ENCODE measurements at places on chromosomes 12 and 14.
A peak's percentile ranks its signal among the peaks of the same experiment; 100 is the strongest.

GRCh38 chr12:62758216-62758615 lies 176.7 kb downstream of the PPM1H start:
- no peak for DNase-seq

- no peak for DNase-seq
These were observed 5.4 kb downstream of the GAPDH start for GRCh38 chr12:6539707-6540134.

DNA sequence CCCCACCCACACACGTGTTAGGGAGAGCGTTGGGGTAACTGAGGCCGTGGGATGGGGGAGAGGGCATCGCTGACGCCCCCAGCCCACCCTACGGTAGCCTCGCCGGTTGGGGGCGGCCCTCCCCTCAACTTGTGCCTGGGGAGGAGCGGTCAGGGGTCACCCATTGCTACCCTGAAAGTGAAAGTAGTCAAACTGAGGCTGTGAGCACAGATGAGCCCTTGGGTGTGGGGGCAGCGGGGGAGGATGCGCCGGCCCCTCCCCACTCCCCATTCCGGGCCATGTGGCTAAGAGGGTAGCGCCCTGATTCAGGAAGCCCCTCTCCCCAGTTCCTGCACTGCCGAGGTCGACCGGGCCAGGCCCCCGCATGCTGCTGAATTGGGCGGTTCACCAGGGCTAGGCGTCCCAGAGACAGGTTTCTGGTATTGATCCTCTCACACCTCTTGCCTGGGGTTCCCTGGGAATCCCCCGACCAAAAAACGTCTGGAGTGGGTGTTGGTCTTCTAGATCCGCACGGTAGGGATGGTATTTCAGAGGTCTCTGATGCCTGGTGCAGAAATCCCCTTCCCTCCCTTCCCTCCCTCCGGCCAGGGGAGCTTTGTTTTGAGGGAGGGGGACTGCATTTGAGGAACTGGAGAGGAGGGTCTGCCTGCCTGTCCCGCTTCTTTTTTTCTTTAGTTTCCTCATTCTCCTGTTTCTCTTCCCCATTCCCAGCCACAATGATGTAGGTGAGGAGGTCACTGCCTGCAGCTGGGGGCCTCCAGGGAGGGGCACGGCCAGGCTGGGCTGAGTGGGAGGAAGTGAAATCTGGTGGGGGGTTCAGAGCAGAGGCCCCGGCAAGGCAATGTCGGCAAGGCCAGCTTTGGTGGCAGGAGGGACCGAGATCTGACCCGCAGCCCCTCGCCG lies 1.0 kb downstream of the SH2B3 start:
- no peak for DNase-seq

DNA sequence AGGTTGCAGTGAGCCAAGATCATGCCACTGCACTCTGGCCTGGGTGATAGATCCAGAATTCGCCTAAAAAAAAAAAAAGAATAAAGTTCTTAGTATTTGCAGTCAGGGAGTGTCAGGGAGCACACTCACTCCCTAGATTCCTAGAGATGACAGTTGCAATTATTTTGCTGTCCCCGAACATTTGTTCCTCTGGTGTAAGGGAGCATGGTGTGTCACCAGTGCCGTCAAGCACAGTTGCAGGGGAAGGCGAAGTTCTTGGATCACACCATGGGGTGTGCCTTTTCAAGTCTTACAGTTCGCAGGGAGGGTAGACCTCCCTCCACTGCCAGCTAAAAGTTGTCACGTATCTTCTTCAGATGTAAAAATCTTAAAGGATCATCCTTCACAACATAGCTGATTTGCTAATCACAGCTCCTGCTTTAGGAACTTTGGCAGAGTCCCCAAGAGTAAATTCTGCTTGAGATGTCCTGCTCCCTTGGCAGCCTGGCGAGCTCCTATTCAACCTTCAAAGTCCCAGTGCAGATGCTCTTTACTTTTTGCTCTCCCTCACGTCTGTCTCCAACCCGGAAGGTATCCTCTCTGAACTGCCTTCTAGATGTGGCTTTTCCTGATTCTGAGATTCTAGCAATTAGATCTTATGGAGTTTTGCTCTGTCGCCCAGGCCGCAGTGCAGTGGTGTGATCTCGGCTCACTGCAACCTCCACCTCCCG lies 11.3 kb downstream of the ACACB start:
- peak; percentile 89 for DNase-seq

GRCh38 chr12:23564451-23565152 lies 384.9 kb downstream of the SOX5 start:
- no peak for DNase-seq

DNA sequence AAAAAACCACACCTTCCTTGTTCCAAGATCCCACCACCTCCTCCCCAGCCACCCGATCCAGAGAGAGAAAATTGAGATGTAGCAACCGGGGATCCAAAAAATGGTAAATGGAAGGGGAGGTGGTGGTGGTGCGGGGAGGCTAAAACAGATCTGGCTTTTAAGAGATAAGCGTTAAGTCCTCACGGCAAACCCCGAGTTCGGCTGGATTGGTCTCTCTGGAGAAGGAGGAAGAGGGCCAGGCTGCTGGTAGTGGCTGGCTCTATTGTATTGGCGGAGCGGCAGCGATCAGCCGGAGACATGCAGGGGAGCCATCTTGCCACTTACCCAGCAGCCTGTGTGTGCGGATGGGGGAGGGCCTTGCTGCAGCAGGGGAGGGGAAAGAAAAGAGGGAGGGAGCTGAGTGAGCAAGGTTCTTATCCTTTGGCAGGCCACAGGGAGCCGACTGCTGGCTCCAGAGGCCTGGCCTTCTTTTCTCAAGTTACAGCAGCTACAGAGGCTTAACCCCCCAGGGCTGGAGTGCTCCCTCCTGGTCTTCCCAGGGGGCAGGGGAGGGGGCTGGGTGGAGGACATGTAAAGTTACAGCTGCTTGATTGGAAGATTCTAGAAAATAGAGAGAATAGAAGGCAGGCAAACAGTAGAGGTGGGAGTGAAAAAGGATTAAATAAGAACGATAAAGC lies 14.1 kb upstream of the CDH24 start:
- peak; percentile 90 for DNase-seq

DNA sequence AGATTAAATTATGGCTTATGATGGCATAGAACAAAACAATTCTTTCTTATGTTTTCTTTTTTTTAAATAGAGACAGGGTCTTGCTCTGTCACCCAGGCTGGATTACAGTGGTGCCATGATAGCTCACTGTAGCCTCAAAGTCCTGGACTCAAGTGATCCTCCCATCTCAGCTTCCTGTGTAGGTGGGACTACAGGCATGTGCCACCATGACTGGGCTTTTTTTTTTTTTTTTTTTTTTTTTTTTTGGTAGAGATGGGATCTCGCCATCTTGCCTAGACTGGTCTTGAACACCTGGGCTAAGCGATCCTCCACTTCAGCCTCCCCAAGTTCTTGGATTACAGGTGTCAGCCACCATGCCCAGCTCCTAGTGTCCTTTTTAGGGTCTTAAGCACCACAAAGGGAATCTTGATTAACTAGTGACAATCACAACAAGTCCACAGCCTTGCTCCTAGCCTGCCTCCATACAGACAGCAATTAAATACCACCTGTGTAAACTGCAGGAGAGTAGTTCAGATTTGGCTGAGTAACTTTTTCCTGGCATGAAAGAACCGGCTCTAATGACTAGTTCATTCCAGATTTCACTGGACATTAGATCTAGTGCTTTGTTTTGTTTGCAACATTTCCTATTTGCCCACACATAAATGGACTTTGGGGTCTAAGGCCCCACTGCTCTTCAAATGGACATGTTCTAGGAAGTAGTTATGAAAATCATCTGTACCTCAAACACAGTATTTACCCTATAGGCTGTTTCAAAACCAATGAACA lies 61.6 kb downstream of the SH2B3 start:
- DNase-seq, result no peak

- DNase-seq, result no peak
These were observed 56.7 kb downstream of the FAM222A start for GRCh38 chr12:109770104-109770860.

GRCh38 chr14:76706811-76707210 lies 54.5 kb upstream of the VASH1 start:
- DNase-seq, result no peak

GRCh38 chr12:103924761-103925641 lies 5.2 kb upstream of the HSP90B1 start:
- DNase-seq, result peak; percentile 37

DNA sequence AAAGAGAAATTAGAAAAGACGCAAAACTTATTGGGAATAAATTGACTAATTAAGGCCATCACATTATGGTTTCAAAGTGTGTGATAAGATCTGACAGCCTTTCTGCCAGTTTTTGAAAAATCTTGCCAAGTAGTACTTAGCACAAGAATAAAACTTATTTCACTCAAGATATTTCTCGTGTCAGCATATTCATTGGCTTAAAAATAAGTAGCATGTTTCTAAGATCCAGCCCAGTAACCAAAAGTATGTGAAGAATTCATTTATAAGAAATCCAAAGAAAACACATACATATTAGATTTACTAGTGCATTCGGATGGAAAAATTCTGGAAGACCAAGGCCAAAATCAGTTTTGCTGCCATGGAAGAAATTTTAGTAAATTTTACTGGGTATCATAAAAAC lies 1135.0 kb downstream of the GALC start:
- no peak for DNase-seq

- no peak for DNase-seq
These were observed 15.1 kb upstream of the CISTR start for GRCh38 chr12:53766881-53767280.

- DNase-seq, result no peak
These were observed 48.1 kb downstream of the FBRSL1 start for GRCh38 chr12:132537836-132538662.

DNA sequence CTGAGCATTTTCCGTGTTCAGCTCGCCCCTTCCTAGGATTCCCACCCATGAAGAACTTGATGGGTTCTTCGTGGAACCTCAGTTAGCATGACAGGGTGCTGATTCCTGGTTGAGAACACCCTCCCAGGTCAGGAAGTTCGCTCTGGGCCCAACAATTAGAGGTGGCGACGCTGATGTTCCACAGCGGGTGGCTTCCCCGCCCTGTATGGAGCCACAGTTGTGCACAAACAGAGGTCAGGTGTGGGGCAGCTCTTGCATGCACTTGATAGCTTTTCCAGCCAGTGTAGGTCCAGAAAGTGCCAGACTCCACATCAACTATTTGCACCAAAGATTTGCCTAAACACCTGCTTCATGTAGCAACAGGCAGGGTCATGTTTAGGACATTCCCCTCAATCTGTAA lies 788.2 kb downstream of the MED13L start:
- DNase-seq, result no peak

GRCh38 chr12:96258104-96258961 lies 64.2 kb downstream of the ELK3 start:
- DNase-seq, result no peak

DNA sequence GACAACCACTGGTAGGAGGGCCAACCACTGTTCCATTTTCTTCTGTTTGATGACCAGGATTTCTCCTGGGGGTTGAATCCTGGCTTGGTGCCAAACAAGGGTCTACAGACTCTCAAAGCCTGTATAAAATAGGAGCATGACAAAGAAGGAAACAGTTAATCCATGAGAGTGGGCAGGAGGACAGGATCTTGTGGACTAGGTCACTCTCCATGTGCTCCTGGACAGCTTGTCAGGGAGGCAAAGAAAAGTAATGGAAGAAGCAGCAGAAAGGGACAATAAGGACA lies 243.7 kb downstream of the AKAP6 start:
- no peak for DNase-seq

GRCh38 chr14:23159532-23159931 lies 23.9 kb downstream of the SLC7A8 start:
- DNase-seq, result no peak

DNA sequence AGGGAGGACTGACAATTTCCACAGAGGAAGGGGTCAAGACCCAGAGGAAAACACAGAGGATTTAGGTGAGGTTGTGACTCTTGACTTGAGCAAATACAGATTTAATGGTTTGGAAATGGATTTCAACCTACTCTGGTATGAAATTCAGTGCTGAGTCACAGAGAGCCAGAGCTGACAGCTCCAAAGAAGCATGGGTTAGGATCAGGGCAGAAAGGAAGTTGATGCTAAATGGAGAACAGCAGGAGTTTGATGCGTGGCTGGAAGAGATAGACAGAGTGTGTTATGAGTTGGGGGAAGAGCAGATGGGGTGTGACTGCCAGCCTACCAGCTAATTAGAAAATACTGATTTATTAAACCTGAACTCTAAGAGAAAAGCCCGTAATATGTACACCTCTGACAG lies 272.6 kb downstream of the FOXG1 start:
- DNase-seq, result no peak

DNA sequence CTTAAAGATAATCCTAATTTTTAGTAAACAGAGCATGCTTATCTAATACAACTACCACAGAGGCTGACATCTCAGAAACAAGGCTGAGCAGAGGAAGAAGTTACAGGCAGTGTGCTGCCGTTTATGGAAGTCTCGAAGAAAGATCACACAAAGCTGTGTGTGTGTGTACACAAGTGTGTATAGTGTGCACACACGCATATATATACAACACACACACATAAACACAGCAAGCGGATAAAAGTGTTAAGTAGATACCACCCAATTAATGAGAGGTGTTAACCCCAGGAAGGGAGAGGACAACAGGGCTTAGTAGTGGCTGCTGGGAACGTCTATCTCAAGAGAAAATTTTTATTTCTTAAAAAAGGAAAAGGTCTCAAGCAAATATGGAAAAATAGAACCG lies 15.3 kb downstream of the CCDC88C start:
- DNase-seq, result no peak

DNA sequence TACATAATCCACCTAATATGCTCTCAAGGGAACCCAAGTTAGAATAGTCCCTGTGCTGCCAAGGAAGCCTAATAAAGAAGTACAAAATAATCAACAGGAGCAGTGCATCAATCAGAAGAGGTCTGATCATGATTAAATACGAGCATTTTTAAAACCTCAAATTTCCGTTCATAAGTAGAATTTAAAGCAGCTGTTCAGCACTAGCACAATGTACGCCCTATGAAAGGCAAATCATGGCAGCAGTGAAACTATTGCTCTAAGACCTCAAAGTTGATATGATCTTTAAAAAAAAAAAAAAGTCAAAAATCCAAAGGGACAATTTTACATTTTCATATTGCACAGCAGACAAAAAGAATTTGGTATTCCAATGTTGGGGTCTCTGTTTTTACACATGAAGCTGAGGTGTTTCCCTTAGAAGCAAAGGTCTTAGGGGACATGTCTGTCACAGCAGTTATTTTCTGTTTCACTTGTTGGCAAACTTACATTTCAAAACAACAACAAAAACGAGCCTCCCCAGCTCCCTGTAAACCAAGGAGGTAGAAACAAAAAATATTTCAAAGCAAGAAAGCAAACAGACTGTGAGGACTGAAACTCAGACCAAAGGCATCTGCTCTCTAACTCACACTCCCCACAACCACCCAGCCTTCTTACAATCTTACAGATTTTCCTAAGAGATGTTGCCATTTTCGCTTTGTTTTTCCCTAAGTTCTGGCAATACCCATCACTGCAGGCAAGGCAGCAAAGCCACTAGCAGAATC lies 28.2 kb downstream of the SOX5 start:
- DNase-seq, result no peak

- DNase-seq, result no peak
These were observed 108.2 kb downstream of the STXBP6 start for GRCh38 chr14:24941719-24942118.

- DNase-seq, result no peak
These were observed 2.9 kb downstream of the C1R start for GRCh38 chr12:7089196-7089871.

GRCh38 chr14:70982200-70982599 lies 74.9 kb downstream of the PCNX1 start:
- DNase-seq, result no peak

- DNase-seq, result no peak
These were observed 68.7 kb downstream of the NIN start for GRCh38 chr14:50762001-50762930.

GRCh38 chr12:57496822-57497221 lies 9.0 kb downstream of the MARS1 start:
- DNase-seq, result no peak
